ENCODE measurements at places on chromosomes 3 and 15. TPM values are rescaled to one million over a fixed set of nuclear protein-coding genes. Genes with fewer than 3 reads are reported as not detected.

Gene MOBP
- 0.14 TPM for total RNA-seq

Gene MCTP2
- total RNA-seq: 91.5 TPM

Gene C3orf85
- total RNA-seq: not detected

Gene ITPKA
- 5.7 TPM for total RNA-seq

Gene TNNC1
- 0.34 TPM for total RNA-seq

Gene HDGFL3
- 19.1 TPM for total RNA-seq

Data from activated T-helper 2 cell treated with anti-CD3 and anti-CD28 coated beads, Interferon-gamma antibody, Interleukin-2, Interleukin-4, amounts not matched to agents 10 μg/mL and 5 μg/mL and 100 μg/mL, durations not matched to agents 14 hours and 24 hours and 36 hours (primary cell).